A549 (cell line): ENCODE measurements at places on chromosomes 2 and 18. TPM values are rescaled to one million over a fixed set of nuclear protein-coding genes. Genes with fewer than 3 reads are reported as not detected.

The EGR4 gene
- not detected in 3 replicates for polyA plus RNA-seq

The UGT1A8 gene
- 0.05 to 0.25 TPM in 2 of 3 replicates, not detected in the other for polyA plus RNA-seq

The ITGB1BP1 gene
- 99.3 to 112 TPM (median 101 TPM) in 3 replicates for polyA plus RNA-seq

The CNNM3 gene
- polyA plus RNA-seq: 13.2 to 15.3 TPM (median 14.1 TPM) in 3 replicates

The GNAL gene
- polyA plus RNA-seq: 5.1 to 5.8 TPM (median 5.5 TPM) in 3 replicates

The LDLRAD4 gene
- 2.5 to 5.2 TPM (median 4.6 TPM) in 3 replicates for polyA plus RNA-seq

The GCG gene
- polyA plus RNA-seq: not detected in 3 replicates

The LYG2 gene
- not detected in 3 replicates for polyA plus RNA-seq

The FZD7 gene
- 4.9 to 7.1 TPM (median 6.7 TPM) in 3 replicates for polyA plus RNA-seq

The MSTN gene
- 0.03 to 0.06 TPM (median 0.05 TPM) in 3 replicates for polyA plus RNA-seq

The LRRC30 gene
- not detected in 3 replicates for polyA plus RNA-seq

The GALR1 gene
- not detected in 3 replicates for polyA plus RNA-seq

The NTSR2 gene
- polyA plus RNA-seq: not detected in 3 replicates

The CCBE1 gene
- 9.7 to 10.4 TPM (median 9.9 TPM) in 3 replicates for polyA plus RNA-seq

The CENPA gene
- polyA plus RNA-seq: 41.6 to 45.7 TPM (median 43.7 TPM) in 3 replicates

The CCL20 gene
- polyA plus RNA-seq: 0.43 to 1.1 TPM (median 0.45 TPM) in 3 replicates

The RAB17 gene
- 0.42 to 2.3 TPM (median 2.2 TPM) in 3 replicates for polyA plus RNA-seq

The KCNJ13 gene
- not detected in 3 replicates for polyA plus RNA-seq

The C2orf81 gene
- 1.9 to 2.4 TPM (median 2.0 TPM) in 3 replicates for polyA plus RNA-seq

The MRO gene
- polyA plus RNA-seq: 0.31 to 0.46 TPM (median 0.45 TPM) in 3 replicates

The C2orf66 gene
- 0.05 to 0.08 TPM in 2 of 3 replicates, not detected in the other for polyA plus RNA-seq

The STAT4 gene
- polyA plus RNA-seq: 11.6 to 14.0 TPM (median 11.7 TPM) in 3 replicates

The SERPINB13 gene
- polyA plus RNA-seq: not detected in 3 replicates

The ABHD1 gene
- 0.96 to 1.0 TPM (median 1.0 TPM) in 3 replicates for polyA plus RNA-seq

The COLEC11 gene
- 0.24 to 0.51 TPM (median 0.30 TPM) in 3 replicates for polyA plus RNA-seq

The ZNF519 gene
- polyA plus RNA-seq: 3.2 to 3.5 TPM (median 3.3 TPM) in 3 replicates

The PARD6G gene
- polyA plus RNA-seq: 2.0 to 2.5 TPM (median 2.3 TPM) in 3 replicates

The TUBB8B gene
- not detected in 3 replicates for polyA plus RNA-seq

The CD28 gene
- not detected in 3 replicates for polyA plus RNA-seq

The SULT1C2 gene
- 0.20 to 0.61 TPM (median 0.56 TPM) in 3 replicates for polyA plus RNA-seq

The C1QL2 gene
- polyA plus RNA-seq: not detected in 3 replicates

The EFEMP1 gene
- polyA plus RNA-seq: 48.5 to 66.6 TPM (median 49.0 TPM) in 3 replicates

The CKAP2L gene
- 14.0 to 17.1 TPM (median 15.9 TPM) in 3 replicates for polyA plus RNA-seq

The ATP5MC3 gene
- 414 to 458 TPM (median 437 TPM) in 3 replicates for polyA plus RNA-seq

The IFIH1 gene
- 0.21 to 0.49 TPM (median 0.46 TPM) in 3 replicates for polyA plus RNA-seq

The SCG2 gene
- 0.42 to 0.84 TPM (median 0.76 TPM) in 3 replicates for polyA plus RNA-seq

The DNAJC5G gene
- not detected in 3 replicates for polyA plus RNA-seq

The SNORC gene
- polyA plus RNA-seq: 7.0 to 8.4 TPM (median 7.2 TPM) in 3 replicates

The RGPD4 gene
- polyA plus RNA-seq: 0.01 to 0.03 TPM (median 0.01 TPM) in 3 replicates

The OTOS gene
- not detected in 3 replicates for polyA plus RNA-seq

The ANKRD44 gene
- polyA plus RNA-seq: 0.97 to 1.6 TPM (median 1.6 TPM) in 3 replicates

The REG1B gene
- not detected in 3 replicates for polyA plus RNA-seq

The MRPL19 gene
- 70.5 to 75.9 TPM (median 75.7 TPM) in 3 replicates for polyA plus RNA-seq

The SRD5A2 gene
- 0.01 to 0.03 TPM in 2 of 3 replicates, not detected in the other for polyA plus RNA-seq

The CRYGD gene
- not detected in 3 replicates for polyA plus RNA-seq

The CREG2 gene
- polyA plus RNA-seq: 1.3 to 1.6 TPM (median 1.6 TPM) in 3 replicates

The RAB6C gene
- polyA plus RNA-seq: 0.05 to 0.07 TPM (median 0.06 TPM) in 3 replicates

The IL36G gene
- polyA plus RNA-seq: not detected in 3 replicates

The COL4A4 gene
- polyA plus RNA-seq: 1.4 to 2.2 TPM (median 1.7 TPM) in 3 replicates

The RAPGEF4 gene
- polyA plus RNA-seq: 0.08 to 0.29 TPM (median 0.18 TPM) in 3 replicates

The CXCR1 gene
- polyA plus RNA-seq: not detected in 3 replicates

The CLEC4F gene
- not detected in 3 replicates for polyA plus RNA-seq

The TFCP2L1 gene
- polyA plus RNA-seq: 1.1 to 1.3 TPM (median 1.1 TPM) in 3 replicates

The ACKR3 gene
- polyA plus RNA-seq: 25.4 to 34.9 TPM (median 33.2 TPM) in 3 replicates

The HOXD9 gene
- polyA plus RNA-seq: 0.94 to 1.7 TPM (median 1.0 TPM) in 3 replicates

The HOXD1 gene
- polyA plus RNA-seq: 0.11 to 0.17 TPM (median 0.12 TPM) in 3 replicates

The RSAD2 gene
- polyA plus RNA-seq: 0.03 to 0.04 TPM in 2 of 3 replicates, not detected in the other

The KIAA2012 gene
- polyA plus RNA-seq: 0.03 to 0.05 TPM (median 0.04 TPM) in 3 replicates

The TWIST2 gene
- polyA plus RNA-seq: 6.0 to 8.7 TPM (median 7.1 TPM) in 3 replicates
